ENCODE measurements at places on chromosomes 4 and X.

DNA sequence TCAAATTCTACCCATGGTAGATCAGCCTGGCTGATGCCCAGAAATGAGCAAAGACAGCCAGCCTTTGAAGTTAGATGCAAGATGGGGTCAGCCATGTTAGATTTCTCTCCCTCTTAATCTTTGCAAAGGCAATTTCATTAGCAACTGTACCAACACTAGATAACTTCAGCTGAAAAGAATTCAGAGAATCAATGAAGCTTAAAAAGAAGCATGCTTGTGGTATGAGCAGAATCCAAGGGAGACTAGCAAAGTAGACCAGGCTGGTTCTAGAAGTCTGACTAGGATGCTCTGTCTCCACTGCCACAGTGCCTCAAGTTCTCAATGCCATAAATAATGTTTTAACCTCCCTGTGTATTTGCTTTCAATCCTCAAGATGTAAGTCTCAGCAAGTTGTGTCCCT lies 247.3 kb downstream of the SLC7A11 start:
- DNase-seq, result no peak

DNA sequence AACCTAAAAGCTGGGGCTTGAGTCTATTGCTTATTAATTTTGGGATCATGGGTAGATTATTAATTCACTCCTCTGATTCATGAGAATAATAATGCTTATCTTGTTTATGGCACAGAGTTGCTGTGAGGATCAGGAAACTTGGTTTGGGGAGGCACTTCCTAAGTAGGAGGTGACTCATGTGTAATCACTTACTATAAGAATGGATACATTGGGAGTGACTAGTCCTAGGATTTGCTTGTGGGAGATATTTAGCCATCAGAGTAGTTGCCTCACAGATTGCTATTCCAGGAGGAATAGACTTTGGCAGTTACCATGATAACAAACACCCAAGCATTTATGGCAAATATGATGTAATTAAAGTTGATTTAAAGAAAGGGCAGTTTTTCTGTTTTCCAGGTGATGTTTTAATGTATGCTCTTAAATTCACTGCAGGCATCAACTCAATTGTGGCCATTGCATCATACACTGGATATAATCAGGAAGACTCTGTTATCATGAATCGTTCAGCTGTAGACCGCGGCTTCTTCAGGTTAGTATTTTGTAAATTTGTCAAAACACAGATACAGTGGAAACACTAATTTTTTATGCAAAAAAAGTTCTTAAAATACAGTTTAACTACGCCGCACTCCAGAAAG lies 41.9 kb downstream of the POLR2B start:
- no peak for DNase-seq

GRCh38 chr4:88629826-88630225 lies 37.5 kb downstream of the HERC3 start:
- DNase-seq, result no peak

DNA sequence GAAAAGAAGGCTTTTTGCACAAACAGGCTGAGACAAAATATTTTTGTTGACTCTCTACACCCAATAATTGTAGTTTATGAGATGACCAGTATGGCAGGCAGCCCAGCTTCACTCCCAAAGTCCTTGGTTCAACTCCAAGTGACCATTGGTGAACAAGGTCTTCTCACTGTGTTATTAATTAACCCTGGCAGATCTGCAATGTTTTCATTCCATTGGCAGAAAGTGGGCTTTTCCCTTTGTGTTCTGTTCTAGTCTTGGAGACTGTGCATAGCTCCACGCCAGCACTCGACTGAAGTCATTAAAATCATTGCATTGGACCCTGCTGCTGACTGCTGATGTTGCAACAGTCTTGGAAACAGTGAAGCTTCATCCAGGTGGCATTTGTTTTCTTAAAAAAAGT lies 277.3 kb upstream of the HAND2 start:
- no peak for DNase-seq

- no peak for DNase-seq
These were observed 494.9 kb downstream of the GALNTL6 start for GRCh38 chr4:172308078-172308477.

GRCh38 chrX:154541896-154542722 lies 4.5 kb downstream of the G6PD start:
- DNase-seq, result no peak

DNA sequence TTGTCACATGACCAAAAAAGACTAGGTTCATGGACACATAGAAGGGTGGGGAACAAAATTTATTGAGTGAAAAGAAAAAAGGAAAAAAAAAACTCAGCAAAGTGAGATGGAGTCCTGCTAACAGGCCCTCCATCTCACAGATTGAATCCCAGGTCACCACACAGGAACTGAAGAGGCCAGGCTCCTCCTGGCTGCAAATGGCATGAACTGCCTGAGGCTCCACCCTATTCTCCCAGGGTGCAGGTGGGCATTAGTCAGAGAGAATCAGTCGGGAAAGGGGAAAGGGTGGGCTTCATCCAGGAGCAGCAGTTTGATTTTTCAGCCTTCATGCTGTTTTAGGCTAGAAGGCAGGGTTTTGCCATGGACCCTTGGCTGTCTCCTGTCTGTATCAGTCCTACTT lies 128.5 kb upstream of the GRID2 start:
- no peak for DNase-seq

DNA sequence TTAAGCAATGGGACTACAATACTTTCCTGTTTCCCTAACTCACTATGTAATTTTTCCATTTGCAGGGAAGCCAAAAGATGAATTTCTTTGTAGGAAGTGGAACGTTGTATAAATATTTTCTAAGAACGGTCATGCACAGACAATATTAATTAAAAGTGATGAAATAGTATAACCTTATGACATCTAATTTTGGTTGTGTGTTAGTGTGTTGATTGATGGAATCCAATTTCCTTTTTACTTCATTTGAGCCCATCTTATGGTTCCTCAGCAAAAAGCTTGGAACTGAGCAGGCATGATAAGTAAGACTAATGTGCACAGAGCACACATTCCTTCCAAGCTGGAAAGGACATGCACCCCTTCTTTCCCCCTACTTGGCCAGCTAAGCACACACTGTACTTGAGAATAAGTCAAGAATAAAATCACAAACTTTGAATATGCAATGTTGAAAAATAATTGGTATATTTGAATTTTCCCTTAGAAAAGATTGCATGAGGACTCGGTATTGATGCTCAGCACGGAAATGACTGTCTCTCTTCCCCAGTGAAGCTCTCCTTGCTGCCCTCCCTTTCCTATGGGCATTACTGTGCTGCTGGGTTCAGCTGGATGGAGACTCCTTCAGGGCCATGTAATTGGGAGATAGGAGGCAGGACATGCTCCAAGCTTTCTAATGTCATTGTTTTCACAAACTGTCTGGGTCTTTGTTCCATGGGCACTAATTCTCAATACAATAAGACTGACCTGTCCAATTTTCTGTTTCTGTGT lies 19.2 kb upstream of the PDLIM3 start:
- DNase-seq, result no peak
